Stimulated activated CD8-positive, alpha-beta memory T cell treated with anti-CD3 and anti-CD28 coated beads, Interleukin-2, amount 100 ng/mL, for 1 hour (primary cell): ENCODE measurements at places on chromosomes 1 and 21.
A peak's percentile ranks its signal among the peaks of the same experiment; 100 is the strongest.

DNA sequence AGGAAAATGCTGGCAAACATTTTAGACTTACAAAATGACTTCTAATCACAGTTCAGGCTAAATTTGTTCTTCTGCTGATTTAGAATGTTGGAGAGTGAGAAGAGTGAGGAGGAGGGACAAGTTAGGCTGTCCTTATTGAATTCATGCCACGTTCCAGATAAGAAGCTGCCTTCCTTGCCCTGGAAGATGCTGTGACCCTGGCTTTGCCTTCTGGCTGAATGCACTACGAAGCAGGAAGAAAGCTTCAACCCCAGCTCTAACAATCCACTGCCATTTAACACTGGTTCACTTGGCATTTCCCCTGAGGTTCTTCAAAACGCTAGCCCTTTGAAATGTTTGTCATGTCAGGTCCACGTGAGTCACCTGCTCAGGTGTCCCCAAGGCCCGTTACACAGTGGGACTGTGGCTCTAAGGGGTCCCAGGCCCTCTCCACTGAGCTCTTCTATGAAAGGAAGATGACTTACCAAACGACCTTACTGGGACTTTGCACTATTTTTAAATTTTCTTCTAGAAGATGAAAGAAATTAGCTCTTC lies 30.0 kb upstream of the LRRC8C start:
- no peak for DNase-seq

GRCh38 chr1:87728169-87728568 lies 399.5 kb downstream of the LMO4 start:
- no peak for DNase-seq

- DNase-seq = no peak
These were observed at the start of gene PLEKHM2 for GRCh38 chr1:15684042-15684461. PLEKHM2 (plus strand) TSS chr1:15684320; CDS start chr1:15684559, 239 bp downstream.

GRCh38 chr1:93021539-93022134 lies 57.4 kb upstream of the MTF2 start:
- DNase-seq = no peak

- no peak for DNase-seq
These were observed 139.1 kb upstream of the USH2A start for GRCh38 chr1:216562383-216562782.

DNA sequence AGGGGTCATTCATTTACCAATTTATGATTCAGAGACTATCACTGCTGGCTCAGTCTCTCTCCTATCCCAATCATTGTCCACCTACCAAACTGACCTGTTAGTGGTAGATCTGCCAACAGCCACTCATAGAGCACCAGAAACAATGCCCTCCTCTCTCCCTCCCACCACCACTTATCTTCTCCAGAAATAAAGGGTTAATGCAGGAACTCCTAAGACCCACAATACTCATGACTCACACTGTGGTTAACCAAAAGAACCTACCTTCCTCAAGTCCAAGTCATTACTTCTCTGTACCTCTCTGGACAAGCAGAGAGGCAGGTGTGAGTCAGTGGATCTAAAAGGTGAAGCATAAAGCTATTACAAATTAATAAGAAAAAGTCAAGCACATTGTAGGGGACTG lies 40.9 kb upstream of the CAMK1G start:
- DNase-seq = no peak

GRCh38 chr1:26521669-26522030 lies 7.9 kb upstream of the RPS6KA1 start:
- no peak for DNase-seq

DNA sequence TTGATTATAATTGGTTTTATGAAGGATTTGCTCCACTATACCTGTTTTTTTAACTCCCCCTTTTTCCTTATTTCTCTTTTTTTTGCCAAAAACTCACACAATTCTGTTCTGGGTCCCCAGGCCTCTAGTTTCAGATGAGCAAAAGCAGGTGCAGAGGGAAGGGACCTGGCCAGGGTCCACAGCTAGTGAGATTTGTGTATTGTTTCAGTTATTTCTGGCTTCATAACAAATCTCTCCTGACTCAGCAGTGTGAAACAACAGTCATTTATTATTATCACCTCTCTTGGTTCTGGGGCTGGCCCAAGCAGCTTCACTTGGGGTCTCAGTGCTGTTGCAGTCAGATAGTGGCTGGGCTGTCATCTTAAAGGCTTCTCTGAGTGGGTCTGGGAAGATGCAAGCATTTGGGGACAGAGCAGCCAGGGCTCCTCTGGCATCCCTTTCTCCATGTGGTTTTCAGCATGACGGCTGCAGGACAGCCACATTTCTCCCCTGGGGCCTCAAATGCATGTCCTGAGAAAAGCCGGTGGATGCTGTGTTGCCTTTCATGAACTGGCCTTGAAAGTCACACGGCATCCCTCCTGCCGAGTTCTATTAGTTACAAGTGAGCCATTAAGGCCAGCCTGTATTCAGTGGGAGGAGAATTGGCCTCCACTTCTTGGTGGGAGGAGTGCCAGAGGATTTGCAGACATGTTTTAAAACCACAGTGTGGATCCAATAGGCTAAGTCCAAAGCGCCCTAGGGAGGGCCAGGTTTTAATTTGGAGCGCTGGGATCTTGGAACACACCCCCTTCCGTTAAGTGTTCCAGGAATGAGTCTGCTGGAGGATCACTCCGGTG lies 137.1 kb downstream of the CAMTA1 start:
- no peak for DNase-seq

DNA sequence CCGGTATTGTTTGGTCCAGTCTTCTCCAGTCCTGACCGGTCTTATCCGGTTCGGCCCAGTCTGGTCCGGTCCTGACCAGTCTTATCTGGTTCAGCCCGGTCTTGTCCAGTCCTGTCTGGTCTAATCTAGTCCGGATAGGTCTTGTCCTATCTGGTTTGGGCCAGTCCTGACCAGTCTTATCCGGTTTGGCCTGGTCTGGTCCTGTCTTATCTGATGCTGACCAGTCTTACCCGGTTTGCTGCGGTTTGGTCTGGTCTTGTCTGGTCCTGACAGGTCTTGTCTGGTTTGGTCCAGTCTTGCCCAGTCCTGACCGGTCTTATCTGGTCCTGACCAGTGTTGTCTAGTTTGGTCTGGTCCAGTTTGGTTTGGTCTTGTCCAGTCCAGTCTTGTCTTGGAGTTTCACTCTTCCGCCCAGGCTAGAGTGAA lies 30.1 kb downstream of the DHX9 start:
- DNase-seq = no peak

GRCh38 chr1:87894062-87894461 lies 565.4 kb downstream of the LMO4 start:
- DNase-seq = no peak

DNA sequence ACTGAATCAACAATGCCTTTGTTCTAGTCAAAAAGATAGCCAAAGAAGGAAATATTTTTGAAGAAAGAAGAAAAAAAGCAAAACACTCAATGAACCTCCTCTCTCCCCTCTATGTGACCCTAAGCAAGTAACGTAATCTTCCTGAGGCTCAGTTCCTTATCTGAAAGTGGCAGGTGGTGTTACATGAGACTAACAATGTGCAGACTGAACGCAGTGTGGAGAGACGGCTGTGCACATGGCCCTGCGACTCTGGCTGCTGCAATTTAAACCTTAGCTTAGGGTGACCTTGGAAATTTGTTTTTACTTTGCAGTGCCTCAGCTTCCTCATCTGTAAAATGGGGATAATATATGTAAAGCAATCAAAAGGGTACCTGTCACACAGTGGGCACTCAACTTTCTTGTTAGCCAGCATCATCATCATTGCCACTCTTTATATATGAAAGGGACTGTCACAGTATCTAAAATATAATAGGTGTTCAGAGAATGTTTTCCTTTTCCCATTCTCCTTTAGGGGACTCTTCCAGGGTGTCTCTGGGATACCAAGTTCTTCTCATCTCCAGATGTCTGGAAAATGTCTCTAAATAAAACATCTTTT lies 100.1 kb upstream of the JUN start:
- no peak for DNase-seq

GRCh38 chr1:1906185-1907097 lies 8.6 kb upstream of the CALML6 start:
- peak; percentile 29 for DNase-seq

- no peak for DNase-seq
These were observed 125.4 kb downstream of the TBX15 start for GRCh38 chr1:118862755-118863154.

DNA sequence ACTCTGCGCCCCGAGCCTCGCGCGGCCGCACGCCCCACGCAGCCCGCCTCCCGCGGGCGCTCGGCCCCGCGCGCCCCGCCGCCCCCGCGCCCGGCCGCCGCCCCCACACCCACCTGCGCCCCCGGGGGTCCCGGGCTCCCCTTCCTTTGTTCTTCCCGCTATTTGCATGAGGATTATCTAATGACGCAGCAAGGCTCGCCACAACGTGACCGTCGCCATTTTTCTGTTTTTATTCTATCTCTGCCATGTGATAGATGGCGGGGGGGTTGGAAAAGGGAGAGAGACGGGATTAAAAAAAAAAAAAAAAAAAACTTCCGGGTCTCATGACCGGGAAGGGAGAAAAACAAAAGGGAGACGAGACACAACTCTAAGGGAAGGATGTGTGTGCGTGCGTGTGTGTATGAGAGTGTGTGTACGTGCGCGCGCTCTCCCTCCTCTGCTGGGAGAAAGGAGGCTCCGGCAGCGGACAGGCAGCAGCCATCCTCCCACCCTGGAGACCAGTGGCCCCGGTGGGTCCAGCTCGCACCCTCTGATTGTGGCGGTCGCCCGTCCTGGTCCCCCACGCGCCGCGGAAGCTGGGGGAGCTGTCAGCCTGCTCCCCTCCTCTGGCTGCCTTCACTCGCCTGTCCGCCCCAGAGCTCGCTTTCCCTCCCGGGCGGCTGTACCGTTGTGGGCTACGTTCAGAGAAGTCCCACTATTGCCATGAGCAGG lies 80.4 kb upstream of the AK4 start:
- peak; percentile 21 for DNase-seq

GRCh38 chr1:235397733-235398132 lies 30.5 kb downstream of the TBCE start:
- no peak for DNase-seq

- DNase-seq = no peak
These were observed 4.9 kb upstream of the ELK4 start for GRCh38 chr1:205636732-205637131.

DNA sequence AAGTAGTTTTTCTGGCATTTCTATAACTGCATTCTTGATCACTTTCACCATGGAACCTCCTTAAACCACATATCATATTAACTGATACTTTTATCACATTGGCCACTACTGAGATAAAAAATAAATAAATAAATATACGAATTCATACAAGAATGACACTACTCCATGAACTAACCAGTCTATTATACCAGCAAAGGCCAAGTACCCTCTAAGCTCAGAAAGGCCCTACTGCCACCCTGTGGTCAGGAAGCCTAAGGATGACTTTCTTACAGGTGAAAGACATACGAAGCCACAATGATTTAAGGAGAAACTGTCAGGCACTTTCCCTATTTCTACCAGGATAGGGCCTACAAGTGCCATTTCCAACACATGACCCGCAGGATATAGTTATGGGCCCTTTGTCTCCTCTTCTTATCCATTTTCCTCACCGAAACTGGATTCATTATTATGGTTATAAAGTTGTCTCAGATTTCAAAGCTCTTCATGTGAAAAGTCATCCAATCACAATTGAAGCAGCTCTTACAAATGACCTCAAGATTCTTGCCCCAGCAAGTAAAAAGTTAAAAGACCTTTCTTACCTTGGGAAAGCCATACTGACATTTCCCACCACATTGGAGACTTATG lies 23.9 kb downstream of the DNAJC8 start:
- DNase-seq = no peak

DNA sequence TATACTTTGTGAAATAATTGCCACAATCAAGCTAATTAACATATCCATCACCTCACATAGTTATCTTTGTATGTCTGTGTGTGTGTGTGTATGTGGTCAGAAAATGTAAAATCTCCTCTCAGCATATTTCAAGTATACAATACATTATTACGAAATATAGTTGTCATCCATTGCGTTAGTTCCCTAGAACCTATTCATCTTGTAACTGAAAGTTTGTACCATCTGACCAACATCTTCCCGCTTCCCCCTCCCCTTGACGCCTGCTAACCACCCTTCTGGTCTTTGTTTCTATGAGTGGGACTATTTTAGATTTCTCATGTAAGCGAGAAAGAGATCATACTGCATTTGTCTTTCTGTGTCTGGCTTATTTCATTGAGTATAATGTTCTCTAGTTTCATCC lies 455.3 kb downstream of the KCNT2 start:
- DNase-seq = no peak

DNA sequence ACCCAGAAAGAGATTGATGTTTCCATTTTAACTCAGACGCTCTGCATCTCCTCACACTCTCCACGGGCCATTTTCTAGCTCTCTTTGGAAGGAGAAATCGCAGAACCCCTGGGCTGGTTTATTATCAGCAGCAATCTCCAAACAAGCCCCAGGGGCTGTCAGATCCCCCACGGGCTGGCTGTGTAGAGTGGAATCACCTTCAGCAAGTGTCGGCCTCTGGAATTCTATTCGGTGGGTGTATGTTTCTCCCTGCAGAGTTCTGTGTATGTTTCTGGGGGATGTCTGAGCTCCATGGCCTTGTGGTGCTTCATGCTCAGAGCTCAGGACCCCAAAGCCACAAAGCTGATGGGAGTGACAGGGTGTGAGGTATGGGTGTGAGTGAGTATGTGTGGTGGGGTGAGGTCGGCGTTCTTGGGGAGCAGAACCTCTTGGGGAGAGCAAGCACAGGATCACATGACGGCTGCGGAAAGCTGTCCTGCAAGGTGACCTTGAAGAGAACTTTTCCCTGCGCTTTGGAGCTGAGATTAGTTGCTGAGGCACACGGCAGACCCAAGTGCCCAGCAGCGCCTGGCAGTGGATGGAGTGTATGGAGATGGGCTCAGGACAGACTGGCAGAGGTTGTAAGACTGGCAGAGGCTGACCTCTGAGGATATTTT lies 489 bp downstream of the ACOT11 start:
- DNase-seq = no peak
